ENCODE measurements at places on chromosomes 16 and 17.

DNA sequence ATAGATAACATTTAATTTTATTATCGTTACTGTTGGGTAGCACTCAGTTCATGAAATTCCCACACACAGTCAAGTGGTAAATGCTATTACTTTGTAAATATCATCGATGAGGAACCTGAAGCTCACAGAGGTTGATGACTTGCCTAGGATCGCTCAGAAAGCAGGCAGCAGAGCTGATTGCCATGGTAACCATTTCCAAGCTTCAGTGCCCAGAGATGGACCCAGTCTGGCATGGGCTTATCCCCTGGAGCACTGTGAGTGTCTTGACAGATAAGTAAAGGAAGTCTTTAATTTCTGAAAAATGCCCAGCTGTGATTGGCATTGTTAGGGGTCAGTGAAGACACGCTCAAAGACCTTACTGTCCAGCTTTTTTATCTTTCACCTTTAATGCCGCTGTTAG is 95.0 kb downstream of the PRKCB start:
- no peak for DNase-seq

DNA sequence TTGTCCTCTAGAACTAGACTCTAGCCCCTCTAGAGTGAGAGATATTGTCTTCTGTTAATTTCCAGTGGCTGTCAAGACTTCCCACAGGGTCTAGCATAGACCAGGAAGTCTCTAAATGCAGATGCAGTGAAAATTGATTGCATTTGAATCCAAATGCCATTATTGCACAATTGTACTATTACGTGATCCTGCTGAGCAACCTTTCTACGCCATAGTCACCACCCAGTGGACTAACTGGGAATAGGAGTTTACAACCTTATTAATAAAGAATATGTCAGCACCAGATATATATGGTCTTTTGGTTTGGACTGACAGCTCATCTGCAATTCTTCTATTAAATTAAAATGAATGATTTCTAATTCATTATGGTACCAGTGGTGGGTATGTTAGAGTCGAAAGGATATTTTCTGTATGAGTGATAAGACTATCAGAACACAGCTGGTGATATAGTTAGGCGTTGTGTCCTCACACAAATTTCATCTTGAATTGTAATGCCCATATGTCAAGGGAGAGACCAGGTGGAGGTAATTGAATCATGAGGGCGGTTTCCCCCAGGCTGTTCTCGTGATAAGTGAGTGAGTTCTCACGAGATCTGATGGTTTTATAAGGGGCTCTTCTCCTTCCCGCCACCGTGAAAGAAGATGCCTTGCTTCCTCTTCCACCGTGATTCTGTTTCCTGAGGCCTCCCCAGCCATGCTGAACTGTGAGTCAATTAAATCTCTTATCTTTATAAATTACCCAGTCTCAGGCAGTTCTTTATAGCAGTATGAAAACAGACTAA is 138.9 kb upstream of the CA10 start:
- DNase-seq, result no peak

- no peak for DNase-seq
These were observed 5.1 kb downstream of the SNAI3 start for GRCh38 chr16:88681084-88681680.

DNA sequence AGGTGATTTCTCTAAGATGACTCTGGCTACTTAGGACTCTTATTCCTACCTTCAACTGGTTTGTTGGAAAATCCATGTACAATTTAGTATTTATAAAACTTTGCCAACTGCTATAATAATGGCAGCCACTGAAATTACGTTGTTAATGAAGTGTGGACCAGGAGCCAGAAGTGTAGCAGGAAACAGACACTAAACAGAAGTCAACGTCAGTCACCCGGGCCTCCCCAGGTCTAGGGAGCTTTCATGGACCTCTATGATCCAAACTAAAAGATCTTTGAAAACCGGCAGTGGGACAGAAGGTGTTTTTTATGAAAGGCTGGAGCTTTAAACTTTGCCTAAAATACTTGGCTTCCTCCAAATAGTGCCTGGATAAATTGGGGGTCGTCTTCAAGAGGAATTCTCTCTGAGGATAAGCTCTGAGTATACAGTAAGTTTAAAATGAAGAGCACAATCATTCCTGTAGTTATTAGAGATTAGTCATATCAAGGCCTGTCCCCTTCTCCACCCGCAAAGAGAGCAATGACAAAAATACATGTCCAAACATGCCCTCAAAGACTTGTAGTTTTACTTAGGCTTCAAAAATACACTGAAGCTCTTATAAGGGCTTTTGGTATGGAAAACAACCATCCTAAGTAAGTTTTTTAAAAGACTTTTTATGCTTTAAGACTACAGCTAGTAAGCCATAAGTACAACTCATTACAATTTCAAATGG is 34.6 kb downstream of the DCUN1D3 start:
- no peak for DNase-seq

GRCh38 chr16:14420721-14421488 is 209.2 kb downstream of the PARN start:
- DNase-seq, result no peak

DNA sequence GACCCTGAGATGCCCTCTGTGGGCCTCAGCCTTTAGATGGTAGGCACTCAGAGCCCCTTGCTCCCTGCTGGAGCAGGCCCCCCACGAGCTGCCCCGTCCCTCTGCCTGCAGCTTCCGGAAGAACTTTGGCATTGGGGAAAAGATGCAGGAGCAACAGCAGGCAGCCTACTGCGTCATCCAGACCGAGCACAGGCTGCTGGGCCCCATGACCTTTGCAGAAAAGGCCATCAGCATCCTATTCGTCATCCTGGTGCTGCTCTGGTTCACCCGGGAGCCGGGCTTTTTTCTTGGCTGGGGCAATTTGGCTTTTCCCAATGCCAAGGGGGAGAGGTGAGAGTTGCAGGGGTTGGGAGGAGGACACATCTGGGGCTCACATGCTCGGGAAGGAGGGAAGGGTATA is 12.7 kb upstream of the FOXN1 start:
- DNase-seq, result no peak

- DNase-seq, result no peak
These were observed 141.2 kb downstream of the LAT start for GRCh38 chr16:29126057-29126494.

DNA sequence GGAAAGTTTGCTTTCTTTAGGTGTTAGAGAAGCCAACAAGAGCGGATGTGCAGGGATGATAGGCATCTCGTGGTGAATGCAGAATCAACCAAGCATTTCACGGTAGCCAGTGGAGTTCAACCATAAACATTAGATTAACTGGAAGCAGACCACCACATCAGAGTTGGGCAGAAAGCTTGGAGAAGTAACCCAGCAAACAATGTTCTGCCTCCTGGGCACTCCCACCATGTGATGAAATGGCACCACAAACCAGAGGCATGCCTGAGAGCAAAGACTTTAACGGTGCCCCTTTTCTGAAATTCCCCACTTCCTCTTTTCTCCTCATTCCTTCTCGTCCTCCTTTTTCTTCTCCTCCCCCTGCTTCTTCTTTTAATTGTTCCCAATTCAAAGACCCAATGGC is 193.5 kb upstream of the ANKFN1 start:
- DNase-seq, result no peak

- no peak for DNase-seq
These were observed 40.0 kb downstream of the PGS1 start for GRCh38 chr17:78418326-78419026.

- DNase-seq, result no peak
These were observed 31.8 kb upstream of the MAF start for GRCh38 chr16:79632289-79632688.
